A549 treated with dexamethasone at 1 μM for 4 hours (cell line): ENCODE measurements at places on chromosomes 3 and 15. TPM values are rescaled to one million over a fixed set of nuclear protein-coding genes. Genes with fewer than 3 reads are reported as not detected.

TRIM42 gene
- not detected in 5 replicates for total RNA-seq

SCN5A gene
- 0.40 to 0.86 TPM (median 0.62 TPM) in 5 replicates for total RNA-seq

NR2F2 gene
- total RNA-seq = 16.2 to 23.8 TPM (median 23.4 TPM) in 5 replicates

FBXL22 gene
- total RNA-seq = 0.14 to 0.49 TPM (median 0.27 TPM) in 5 replicates
